ENCODE measurements at places on chromosomes 12 and 14.
A peak's percentile ranks its signal among the peaks of the same experiment; 100 is the strongest.

- no peak for DNase-seq
Measured at GRCh38 chr12:22271023-22271422, 63.5 kb downstream of the ST8SIA1 start.

- DNase-seq: no peak
Measured at GRCh38 chr12:44058366-44058765, 222.5 kb downstream of the TMEM117 start.

- DNase-seq: no peak
Measured at GRCh38 chr12:124171231-124171979, 123.5 kb upstream of the RFLNA start.

- DNase-seq: no peak
Measured at GRCh38 chr14:31219169-31219568, 11.6 kb upstream of the HECTD1 start.

DNA sequence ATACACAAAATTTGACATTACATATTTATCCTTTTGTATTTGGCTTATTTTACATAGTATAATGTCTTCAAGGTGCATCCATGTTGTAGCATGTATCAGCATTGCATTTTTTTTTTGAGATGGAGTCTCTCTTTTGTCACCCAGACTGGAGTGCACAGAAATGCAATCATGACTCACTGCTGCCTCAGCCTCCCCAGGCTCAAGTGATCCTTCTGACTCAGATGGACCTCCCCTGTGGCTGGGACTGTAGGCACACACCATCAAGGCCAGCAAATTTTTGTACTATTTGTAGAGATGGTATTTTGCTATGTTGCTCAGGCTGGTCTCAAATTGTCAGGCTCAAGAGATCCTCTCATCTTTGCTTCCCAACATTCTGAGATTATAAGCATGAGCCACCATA is 214.4 kb upstream of the ALG10B start:
- DNase-seq: no peak

DNA sequence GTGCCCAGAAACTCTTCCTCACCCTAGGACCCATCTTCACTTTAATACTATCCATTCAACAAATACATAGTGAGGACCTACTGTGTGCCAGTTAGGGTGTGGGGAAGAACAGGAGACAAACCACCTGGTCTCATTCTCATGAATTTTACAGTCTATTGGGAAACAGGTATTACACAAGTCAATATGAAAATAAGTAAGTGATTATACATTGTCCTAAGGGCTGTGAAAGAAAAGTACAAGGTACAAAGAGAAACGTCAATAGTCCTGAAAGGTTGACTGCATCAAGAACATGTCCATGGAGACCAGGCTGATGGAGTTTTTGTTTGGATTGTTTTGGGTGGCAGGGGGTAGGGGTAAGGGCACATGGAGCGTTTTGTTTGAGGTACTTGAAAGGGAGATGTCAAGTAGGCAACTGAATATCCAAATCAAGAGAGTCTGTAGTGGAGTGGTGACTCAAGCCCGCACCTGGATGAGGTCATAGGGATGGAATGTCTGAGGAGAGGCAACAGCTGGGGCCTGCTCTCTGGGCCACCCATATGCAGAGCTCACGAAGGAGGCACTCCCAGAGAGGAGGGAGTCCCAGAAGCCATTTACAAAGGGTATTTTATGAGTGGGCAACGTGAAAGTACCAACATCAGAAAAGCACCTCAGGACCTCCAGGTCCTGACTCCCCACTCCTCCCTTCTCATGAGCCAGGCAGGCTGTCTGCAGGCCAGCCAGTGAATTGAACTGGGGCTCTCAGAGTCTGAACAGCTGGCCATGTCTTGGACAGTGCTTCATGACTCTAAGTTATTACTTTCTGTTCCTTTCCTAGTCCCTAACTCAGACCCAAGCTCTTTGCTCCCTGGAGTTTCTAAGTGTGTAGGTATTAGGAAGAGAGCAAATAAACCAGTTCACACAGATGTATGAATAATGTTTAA is 272.0 kb downstream of the ZFP36L1 start:
- DNase-seq: no peak

DNA sequence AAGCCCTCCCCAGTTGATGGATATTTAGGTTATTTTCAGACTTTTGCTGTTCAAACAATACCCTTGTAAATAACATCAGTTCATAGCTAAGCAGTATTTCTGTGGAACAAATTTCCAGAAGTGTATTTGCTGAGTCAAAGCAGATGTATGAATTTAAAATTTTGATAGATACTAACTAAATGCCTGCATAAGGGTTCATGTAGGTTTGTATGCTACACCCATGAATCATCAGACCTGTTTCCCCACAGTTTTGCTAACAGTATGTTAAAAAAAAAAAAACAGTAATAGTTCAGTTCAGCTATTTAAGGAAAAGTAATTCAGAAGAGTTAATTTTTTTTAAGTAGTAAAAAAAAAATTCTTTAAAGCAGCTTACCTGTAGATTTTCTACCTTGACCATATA is 236.1 kb upstream of the DIO2 start:
- DNase-seq: no peak

- DNase-seq: no peak
Measured at GRCh38 chr12:102609996-102610395, 129.6 kb upstream of the IGF1 start.

DNA sequence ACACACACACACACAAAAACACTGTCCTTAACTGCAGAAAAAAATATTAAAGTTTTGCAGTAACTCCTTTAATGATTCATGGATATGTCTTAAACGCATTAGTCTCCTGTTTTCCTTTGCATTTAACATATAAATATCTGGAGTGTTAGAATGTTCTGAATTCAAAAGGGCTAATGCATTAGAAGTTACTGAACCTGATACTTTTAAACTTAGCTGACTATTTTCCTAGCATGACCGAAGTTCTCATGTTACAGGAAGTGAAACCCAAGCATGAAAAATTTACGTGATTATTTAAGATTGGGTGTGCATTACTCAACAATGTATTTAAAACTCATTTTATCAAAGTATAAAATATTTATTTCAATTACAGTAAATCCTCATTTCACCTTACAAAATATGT is 791.2 kb downstream of the FLRT2 start:
- DNase-seq: no peak

GRCh38 chr14:51844081-51844881 is 16.1 kb upstream of the GNG2 start:
- no peak for DNase-seq

DNA sequence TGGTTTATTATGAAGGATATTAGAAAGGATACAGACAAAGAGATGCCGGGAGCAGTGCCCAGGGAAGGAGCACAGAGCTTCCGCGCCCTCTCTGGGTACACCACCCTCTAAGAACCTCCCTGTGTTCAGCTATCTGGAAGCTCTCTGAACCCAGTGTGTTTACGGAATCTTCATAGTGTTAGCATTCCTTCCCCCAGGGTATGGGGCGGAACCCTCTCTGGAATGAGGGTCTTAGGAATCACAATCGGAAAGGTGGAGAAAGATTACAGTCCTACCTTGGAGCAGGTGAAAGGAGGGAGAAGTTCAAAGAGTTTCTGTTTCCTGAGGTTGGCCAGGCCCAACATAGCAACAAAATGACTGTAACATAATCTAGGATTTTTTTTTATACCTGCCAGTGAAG is 6.8 kb upstream of the NUDT4 start:
- no peak for DNase-seq

DNA sequence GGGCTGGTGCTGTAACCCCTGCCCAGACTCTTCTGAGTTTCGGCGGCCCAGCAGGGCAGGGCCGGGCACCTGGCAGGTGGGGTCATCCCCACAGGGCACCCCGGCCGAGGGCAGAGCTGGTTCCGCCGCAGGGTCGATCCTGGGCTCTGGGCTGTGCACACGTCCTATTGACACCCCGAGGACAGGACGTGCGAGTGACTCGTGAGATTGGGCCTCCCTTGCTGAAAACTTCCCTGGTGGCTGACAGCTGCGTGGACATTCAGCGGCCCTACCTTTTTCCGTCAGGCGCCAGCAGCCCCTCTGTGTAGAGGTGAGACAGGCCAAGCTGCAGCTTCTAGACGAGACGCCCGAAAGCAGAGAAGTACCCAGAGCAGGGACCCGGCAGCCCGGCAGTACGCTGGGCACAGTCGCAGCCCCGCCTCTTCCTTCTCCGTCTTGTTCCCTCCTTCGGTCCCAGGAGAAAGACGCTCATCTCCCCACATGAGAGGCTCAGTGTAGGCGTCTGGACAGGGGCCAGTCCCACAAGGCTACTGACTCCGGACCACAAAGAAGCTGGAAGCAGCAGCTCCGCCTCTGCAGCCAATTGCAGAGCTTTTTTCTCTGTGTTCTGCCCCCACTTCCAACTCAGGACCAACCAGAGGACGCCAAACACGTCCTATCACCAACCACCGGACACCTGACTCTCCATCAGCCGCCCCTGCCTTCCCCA is at the start of gene LRCOL1:
LRCOL1 (minus strand) TSS at position 532 of the 709 bp plus-strand sequence. CDS start 4,331 bp downstream, outside the sequence.
- no peak for DNase-seq

DNA sequence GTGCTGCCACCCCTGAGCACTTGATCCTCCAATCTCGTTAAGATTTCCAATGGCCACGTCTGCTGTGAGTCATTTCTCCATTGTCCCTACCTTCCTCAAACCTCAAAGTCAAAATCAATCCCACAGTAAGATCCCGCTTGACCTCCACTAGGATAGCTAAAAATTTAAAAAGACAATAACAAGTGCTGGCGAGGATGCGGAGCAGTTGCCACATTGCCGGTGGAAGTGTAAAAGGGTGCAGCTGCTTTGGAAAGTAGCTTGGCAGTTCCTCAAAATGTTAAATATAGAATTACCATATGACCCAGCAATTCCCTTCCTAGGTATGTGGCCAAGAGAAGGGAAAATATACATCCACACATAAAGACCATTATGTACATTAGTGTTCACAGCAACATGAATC is 9.5 kb upstream of the BCL7A start:
- DNase-seq: no peak

GRCh38 chr14:59026081-59026480 is 162.4 kb upstream of the DAAM1 start:
- no peak for DNase-seq

DNA sequence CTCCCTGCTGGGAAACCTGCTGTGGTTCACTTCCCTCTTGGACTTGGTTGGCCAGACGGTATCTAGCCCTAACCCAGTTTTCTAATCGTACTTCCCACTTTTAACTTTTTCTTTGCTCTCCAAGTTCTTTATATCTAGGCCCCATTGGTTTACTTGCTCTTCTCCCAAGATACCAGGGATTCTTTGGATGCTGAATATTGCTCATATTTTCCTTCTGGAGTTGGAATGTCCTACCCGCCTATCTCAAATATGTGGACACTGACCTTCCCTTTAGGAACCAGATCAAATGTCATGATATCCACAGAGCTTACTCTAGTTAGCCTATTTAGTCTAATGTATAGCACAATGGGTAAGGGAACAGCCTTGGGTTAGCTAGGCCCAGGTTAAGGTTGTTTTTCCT is 228.6 kb downstream of the DACT1 start:
- no peak for DNase-seq

- no peak for DNase-seq
Measured at GRCh38 chr12:123148223-123148622, 2.7 kb downstream of the PITPNM2 start.

DNA sequence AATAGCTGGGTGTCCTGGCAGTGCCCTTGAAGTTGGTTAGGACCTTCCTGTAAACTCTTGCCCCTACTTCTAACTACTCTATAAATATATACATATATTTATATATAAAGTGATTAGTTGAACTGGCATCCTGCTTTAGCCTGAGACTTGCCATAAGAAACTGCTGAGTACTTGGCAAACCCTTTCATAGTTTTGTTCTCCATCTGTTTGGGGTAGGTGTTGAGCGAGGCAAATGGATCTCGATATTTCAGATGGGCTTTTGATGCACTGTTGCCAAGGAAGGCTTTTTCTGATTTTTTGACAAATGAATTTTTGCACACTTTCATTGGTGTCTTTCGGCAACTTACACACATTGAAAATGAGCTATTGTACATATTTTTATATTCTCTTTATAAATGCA is 10.4 kb downstream of the CALM1 start:
- DNase-seq: no peak

DNA sequence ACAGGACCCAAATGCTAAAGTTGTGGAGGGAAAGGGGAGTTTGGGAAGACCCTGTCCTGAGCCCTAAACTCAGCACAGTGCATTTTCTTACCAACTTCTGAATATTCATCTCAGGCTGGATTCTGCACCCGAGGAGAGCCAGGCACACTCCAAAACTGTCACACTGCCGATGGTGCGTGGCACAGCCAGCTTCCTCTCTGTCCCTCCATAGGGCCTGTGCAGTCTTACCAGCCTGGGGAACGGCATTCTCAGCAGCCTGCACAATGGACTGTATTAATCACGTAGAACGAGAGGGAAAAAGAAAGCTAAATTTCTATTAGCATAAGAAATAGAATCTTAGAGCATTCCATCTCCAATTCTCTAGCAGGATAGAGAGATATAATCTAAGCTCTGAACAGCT is 71.3 kb upstream of the GPATCH2L start:
- no peak for DNase-seq

GRCh38 chr14:98236314-98236713 is 1035.7 kb downstream of the BCL11B start:
- DNase-seq: no peak

DNA sequence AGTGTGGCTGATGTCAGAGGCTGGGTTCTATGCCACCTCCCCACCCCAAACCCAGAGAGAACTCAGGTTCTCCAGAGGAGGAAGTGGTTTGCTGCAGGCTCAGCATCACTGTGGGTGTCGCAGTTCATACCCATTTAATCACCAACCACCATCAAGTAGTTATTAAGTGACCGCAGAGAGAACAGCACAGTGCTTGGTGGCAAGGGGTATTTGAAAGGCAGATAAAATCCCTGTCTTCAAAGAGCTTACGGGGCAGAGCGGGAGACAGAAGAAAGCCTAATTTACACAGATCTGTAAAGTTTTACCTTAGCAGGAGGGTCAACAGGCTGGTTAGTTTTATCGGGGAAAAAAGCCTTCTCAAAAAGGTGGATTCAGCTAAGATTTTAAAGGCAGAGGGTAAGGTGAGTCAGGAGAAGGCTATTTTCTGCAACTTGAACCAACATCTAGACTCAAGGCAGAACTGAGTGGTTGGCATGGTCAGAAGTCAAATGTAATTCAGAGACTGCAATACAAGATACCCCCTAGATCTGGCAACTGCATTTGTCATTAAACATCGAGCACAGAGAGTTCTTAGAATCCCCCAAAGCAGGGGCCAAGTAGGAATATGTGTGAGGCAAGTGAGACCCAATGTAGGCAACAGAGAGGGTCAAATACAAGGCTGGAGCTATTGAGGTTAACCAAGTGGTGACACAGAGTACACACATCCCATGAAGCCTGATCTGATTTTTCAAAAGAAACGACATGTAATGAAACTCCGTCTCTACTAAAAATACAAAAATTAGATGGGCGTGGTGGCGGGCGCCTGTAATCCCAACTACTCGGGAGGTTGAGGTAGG is 13.2 kb downstream of the PXN start:
- DNase-seq: peak; percentile 78

GRCh38 chr12:45732936-45733335 is 3.4 kb downstream of the ARID2 start:
- DNase-seq: no peak
